ENCODE measurements at places on chromosomes 12 and 14.

GRCh38 chr12:85530456-85530855 lies 250.4 kb downstream of the ALX1 start:
- DNase-seq, result no peak

DNA sequence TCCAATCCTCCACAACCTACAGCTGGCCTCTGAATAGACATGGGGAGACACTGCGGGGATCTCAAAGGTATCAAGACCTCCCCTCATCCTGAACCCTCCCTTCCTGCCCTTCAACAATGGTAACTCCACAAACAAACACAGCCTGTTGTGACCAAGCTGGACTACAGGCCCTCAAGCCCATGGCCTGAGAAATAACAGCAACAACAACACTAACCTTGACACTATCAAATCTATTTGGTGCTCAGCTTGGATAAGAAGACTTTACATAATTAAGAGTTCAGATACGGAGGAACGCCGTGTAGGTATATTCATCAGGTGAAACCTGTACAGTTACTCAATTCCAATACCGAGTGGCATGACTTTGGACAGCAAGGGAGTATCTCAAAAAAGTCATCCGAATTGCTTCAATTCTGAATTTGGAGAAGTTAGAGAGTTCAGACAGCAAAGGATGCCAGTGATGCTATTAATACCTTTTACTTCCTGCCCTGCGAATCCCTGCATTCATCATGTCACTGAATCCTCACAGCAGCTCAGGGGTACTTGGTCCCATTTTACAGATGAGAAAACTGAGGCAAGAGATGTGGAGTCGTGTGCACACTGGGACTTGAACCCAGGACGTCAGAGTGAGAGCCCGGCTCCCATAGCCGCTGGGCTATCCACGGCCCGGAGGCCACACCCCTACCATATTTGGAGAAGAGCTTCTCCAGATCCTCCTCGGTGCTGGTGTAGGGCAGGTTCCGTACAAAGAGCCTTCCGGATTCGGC lies 17.8 kb downstream of the RBM19 start:
- DNase-seq, result no peak

- no peak for DNase-seq
Observed at GRCh38 chr12:109147954-109148353, 31.6 kb downstream of the ACACB start.

- no peak for DNase-seq
Observed at GRCh38 chr14:32722631-32723183, 216.0 kb upstream of the NPAS3 start.

Measured in SHP77 (cell line).